ENCODE measurements at places on chromosomes 16 and 17.

GRCh38 chr16:13178318-13178717 is 276.9 kb downstream of the SHISA9 start:
- DNase-seq: no peak

DNA sequence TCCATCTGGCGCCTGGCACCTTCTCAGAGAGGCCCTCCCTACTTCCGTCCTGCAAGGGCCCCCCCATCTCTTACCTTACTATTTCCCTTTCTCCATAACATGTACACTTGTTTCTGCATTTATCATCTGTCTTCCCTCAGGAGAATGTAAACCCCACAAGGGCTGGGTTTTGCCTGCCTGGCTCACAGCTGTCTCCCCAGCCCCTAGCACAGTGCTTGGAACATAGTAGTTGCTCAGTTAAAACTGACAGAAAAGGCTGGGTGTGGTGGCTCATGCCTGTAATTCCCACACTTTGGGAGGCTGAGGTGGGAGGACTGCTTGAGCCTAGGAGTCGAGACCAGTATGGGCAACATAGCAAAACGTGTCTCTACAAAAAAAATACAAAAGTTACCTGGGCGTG is 5.7 kb upstream of the SNN start:
- DNase-seq: no peak

- peak; percentile 10 for DNase-seq
Measured at GRCh38 chr16:49704586-49705155, 151.2 kb downstream of the ZNF423 start.

- DNase-seq: no peak
Measured at GRCh38 chr17:9973669-9974447, 68.8 kb upstream of the RCVRN start.

DNA sequence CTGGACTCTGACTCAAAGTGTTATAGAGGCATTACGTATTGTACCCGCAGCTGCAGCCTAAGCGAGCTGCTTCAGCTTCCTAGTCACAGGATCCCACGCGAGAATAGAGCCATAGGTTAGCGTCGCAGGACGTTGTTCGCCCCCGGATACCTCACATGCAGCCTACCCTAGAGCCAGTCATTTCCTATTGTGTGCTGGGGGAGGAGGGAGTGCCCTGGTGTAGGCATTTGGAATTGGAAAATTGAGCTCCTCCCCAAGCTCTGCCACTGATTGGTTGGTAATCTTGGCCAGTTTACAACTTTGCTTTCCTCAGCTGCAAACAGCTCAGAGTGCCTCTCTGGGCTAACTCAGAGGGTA is 530 bp downstream of the NAA60 start:
- peak; percentile 84 for DNase-seq

- DNase-seq: no peak
Measured at GRCh38 chr16:24839347-24839972, 6.3 kb upstream of the SLC5A11 start.

DNA sequence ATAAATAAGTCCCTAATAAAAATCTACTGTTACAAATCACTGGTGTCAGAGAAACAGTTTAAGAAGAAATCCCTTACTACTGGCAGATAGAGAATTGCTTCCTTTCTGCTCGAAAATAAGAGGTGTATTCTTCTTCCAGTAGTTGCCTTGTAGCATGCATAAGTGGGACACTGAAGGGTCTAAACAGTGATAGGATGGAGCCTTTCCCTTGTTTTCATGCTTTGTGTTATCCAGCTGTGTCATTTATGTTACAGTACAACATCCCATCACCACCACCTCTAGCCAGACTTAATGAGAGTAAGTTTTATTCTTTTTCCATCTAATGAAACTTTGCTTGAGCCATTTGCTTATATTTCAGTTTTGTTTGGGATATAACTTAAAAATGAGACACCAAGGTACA is 54.3 kb downstream of the NLK start:
- DNase-seq: no peak

DNA sequence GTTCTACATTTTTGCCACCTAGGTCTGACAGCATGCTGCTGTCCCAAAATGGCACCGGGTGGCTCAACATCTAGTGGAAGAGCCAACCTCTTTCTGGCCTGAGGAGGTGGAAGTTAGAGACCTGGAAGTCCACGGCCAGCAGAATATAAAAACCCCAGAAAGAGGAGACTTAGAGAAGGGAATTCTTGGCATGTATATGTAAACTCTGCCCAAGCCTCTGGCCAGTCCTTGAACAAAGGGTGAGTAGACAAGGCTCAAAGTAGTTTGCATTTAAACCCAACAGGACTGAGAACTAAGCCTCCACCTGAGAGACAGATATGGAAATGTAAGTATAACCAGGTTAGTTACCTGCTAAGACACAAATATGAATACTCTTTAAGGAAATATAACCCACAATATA is 210.3 kb downstream of the GRIN2A start:
- no peak for DNase-seq

GRCh38 chr16:69089091-69089910 is 16.2 kb upstream of the HAS3 start:
- DNase-seq: no peak

DNA sequence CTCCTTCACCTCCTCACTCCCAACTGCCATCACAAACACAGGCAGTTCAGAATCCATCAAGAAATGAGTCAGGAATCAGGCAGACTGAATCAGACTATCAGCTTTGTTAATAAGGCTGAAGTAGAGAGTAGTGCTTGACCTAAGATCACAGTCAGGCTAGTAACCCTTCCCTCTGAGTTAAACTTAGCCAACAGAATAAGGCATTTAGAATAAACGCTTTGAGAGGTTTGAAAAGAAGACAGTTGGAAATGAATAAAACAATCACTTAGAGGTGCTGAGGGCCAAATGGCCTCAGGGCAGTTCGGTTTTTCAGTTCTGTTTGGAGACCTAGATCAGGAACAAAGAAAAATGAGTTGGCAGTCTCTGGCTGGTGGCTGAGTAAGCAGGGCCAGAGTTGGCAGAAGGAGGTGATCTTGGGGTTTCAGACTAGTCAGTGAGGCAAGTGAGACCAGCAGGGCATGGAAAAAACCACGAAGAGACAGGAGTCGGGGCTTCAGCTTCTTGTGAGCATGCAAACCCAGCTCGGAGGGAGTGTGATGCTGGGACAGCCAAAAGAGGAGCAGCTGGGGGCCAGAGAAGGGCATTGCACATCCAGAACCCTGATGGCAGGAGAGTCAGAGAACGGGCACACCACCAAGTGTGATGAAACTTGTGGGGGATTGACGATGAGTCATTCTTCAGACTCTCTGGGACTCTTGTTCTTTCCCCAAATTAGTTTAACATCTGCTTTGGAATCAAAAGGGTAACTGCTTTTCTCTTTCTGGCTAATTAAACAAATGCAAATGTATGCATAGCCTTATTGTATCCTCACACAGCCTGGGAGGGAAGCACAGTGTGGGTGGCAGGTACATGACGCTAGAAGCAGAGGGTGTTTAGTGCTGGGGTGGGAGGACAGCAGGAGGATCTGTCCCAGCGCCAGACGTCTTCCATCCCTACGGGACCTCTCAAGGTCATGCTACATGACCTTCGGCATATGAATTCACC is 54.8 kb downstream of the SPECC1 start:
- peak; percentile 72 for DNase-seq

GRCh38 chr17:28133562-28133970 is 91.1 kb downstream of the NLK start:
- DNase-seq: peak; percentile 74

DNA sequence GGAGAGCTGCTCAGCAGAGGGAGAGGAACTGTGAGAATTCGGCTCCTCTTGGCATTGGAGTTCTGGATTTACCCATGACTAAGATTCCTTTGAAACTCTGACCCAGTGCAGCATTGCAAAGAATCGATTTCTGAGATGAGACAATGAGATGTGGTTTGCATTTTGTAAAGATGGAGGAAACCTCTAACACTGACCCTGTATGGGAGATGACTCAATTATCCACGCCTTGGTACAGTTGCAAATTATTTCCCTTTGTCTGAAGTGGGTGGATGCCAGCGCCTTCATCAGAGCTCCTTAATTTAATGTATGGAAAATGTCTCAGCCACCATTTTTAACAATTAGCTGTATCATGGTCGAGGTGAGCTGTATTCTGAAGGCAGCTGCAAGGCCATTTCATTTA is 53.4 kb downstream of the NUP93 start:
- no peak for DNase-seq

DNA sequence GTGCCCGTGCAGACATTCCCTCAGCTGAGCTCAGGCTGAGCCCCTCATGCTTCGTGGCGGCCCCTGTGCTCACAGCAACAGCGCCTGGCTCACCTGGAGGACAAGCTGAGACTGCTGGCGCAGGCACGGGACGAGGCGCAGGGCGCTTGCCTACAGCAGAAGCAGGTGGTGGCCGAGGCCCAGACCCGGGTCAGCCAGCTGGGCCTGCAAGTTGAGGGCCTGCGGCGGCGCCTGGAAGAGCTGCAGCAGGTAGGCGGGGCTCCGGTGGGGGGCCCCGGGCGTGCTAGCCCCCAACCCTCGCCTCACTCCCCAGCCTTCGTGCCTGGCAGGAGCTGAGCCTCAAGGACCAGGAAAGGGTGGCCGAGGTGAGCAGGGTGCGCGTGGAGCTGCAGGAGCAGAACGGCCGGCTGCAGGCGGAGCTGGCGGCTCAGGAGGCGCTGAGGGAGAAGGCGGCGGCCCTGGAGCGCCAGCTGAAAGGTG is 1.4 kb upstream of the RAC3 start:
- DNase-seq: no peak

GRCh38 chr17:66349521-66350254 is 47.3 kb downstream of the PRKCA start:
- no peak for DNase-seq

- DNase-seq: no peak
Measured at GRCh38 chr17:60079401-60080243, 901 bp upstream of the HEATR6 start.

DNA sequence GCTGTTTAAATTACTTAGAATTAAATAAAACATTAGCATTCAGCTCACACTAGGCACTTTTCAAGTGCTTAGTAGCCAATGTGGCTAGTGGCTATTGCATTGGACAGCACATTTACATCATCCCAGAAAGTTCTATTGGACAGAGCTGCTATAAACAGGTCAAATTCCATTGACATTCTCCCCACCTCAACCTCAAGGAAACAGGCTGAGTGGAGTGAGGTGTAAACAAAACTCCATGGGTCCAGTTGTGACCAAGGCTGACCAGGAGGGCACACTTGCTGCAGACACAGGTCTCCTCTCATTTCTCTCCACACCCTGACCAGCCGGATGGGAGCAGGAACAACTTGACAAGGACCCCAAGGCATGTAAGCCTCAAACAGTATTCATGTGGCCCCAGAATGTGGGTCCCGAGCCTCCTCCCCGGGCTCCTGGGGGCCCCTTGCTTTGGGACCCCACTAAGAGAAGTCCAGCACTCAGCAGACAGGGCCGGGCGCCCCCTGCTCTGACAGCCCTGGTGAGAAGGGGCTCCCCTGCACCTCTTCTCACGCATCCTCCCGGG is 488 bp downstream of the C17orf113 start:
- DNase-seq: no peak

DNA sequence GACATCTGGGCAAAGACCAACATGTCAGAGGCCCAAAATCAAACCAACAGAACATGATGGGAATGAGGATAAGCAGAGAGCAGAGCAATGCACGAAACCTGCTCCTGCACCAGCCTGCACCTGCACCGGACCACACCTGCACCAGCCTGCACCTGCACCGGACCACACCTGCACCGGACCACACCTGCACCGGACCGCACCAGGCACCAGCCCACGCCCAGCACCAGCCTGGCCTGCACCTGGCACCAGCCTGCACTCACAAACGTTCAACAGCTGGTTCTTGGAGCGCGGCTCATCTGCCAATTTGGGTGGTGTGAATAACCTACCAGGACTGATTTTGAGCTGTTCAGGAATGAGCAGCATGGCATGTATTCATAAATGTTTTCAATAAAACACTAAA is 18.2 kb downstream of the CEP131 start:
- no peak for DNase-seq

DNA sequence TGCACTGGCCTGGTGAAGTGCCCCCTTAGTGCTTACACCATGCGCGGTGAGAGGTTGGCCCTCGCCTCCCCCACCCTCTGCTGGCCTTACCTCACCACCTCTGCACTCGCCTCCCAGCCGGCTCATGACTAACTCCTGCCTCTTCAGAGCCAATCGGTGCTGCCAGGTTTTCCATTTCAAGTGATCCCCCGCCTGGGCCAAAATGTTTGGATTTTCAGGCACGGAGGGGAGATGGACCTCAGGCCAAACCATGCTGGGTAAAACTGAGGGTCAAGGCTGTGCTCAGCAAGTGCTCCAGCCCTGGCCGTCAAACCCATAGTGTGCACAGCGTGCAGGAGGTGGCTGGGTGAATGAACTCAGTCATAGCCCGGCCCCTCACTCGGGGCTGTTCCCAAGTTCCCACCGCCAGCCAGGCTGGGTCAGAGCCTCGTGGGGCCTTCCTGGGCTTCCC is 175.4 kb downstream of the SEC14L1 start:
- DNase-seq: peak; percentile 83

DNA sequence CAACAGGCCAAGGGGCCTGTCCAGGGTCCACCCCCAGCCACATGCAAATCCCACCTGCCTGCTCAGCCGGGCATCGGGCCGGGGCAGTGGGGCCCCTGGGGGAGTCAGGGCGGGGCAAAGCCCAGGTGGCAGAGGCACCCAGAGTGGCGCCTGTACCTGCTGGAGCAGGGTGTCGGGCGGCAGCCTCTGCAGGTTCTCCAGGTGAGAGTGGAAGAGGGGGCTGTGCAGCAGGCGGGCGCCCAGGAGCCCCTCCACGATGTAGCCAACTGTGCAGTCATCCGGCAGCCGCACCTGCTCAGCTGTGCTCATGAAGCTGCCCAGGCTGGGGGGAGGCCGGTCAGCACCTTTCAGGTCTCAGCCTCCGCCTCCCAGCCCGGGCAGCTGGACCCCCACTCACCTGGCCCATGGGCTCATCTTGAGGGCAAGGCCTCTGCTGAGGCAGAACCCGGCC is 2.1 kb downstream of the RFNG start:
- no peak for DNase-seq

GRCh38 chr16:3755249-3755648 is 37.9 kb upstream of the TRAP1 start:
- no peak for DNase-seq

- DNase-seq: peak; percentile 90
Measured at GRCh38 chr16:82801361-82801760, 174.6 kb downstream of the CDH13 start.

GRCh38 chr16:47493381-47494337 is 32.5 kb downstream of the PHKB start:
- no peak for DNase-seq

- DNase-seq: no peak
Measured at GRCh38 chr17:63685041-63685440, 14.9 kb downstream of the LIMD2 start.
